ENCODE measurements at places on chromosomes 1 and 21.

DNA sequence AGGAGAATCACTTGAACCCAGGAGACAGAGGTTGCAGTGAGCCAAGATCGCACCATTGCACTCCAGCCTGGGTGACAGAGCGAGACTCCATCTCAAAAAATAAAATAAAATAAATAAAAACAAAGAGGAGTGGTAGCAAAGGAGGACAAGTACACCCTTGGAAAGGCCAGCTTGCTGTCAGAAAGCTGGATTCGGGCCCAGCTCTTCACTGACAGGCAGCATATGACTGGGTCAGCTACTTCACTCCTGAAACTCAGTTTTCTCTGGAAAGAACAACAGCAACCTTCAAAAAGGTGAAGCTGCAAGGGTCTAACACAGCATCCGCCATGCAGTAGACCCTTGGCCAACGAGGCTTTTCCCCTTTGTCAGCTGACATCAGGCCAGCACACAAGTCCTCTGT lies 156.0 kb upstream of the TIAM1 start:
- DNase-seq, result no peak

DNA sequence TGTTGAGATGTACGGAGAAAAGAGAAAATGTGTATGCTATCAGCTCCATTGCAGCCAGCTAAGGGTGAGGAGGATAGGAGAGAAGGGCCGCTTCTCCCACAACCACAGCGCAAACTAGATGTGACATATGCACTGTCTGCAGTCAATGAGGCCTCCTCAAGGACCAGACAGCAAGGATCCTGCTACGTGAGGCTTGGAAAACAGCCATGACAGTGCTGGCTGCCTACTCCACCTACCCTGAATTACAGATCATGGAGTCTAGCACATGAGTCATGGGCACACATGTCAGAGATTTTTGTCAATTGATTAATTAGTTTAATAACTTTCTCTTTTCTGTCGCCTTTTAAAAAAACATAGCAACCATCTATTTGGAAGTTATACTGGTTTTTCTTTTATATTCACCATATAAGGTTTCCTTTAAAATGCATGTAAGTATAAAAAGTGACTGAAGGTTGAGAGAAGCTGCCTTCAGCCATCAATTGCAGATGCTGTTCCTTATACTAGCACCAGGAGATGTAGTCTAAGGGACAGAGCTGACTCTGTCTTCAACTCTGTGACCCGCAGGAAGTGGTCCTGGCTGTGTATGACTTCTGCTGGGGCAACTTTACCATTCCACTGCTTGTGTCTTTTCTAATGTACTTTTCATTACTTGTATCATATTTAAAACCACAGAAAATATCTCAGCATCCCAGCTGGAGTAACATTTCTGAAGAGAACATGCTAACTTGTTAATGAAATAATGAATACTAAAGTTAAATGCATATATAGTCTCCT lies 3.1 kb downstream of the VPS26C start:
- no peak for DNase-seq

DNA sequence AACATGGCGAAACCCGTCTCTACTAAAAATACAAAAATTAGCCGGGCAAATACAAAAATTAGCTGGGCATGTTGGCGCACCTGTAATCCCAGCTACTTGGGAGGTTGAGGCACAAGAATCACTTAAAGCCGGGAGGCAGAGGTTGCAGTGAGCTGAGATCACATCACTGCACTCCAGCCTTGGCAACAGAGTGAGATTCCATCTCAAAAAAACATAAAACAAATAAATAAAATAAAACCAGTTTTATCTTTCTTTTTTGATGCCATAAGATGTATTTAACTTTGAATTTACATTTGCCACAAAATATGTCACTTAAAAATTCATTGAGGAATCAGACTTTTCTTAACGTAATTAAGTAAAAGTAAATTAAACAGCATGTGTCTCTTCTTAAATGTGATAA lies 113.3 kb upstream of the ERRFI1 start:
- DNase-seq, result no peak

GRCh38 chr1:228941666-228942065 lies 206.4 kb downstream of the RHOU start:
- no peak for DNase-seq

DNA sequence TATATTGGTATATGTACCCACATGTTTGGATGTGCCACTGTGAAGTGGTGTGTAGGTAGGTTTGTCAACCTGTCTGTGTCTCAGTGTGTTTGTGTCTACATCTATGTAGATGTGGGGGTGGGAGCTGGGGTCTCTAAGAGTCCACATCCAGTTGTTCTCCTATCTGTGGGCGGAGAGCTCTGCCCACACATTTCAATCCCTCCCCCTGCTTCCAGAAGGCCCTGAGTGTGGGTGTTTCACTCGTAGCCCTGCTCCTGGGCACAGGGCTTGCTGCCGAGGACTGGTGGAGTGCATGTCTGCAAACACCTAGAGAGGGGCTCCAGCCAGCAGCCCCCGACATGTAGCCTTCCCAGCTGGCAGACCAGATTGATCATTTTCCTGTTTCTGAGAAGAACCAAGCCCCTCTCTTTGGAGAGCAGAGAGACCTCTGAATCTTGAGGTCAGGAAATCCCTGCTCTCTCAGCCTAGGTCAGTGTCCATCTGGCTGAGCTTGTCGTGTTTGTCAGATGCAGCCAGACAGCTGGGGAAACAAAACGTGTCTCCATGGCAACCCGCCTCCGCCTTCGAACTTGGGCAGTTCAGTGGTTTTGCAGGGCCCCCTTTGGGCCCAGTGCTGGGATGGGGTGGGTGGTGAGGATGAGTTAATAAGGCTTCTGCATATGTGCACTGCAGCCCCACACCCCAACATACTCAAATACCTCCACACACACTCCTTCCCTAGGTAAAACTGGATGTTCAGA lies 31.2 kb upstream of the SYNC start:
- DNase-seq, result no peak

DNA sequence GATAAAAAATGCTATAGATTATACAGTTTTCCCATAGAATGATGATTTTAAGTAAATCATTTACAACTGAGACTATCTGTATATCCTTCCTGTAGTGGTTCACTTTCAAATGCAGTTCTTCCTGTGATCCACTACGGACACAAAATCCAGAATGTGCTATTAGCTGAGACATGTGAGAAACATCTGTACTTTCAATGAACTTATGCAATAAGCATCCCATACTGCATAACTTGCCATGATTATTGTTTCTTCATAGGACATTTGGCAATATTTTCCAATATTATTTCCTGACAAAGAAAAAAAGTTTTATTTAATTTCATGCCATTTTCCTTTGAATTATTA lies 83.5 kb upstream of the PRDX6 start:
- no peak for DNase-seq

DNA sequence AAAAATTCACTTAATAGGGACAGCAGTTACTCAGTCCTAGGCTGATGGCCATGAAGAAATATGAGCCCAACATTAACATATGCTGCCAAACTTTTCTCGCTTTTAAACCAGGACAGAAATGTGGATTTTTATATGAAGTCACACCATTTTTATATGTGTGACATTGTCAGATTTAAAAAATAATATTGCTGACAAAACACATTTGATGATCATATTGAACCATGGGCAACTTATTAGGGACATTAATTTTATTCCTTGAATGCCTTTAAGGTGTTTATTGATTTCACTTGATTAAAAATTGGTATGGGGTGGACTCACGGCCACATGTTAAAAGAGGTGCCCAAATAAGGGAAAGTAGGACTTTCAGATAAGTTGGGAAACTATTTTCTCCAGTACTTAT lies 58.6 kb downstream of the RPRD2 start:
- DNase-seq, result no peak
